ENCODE measurements at places on chromosomes 3 and 15.

- no peak for DNase-seq
Observed at GRCh38 chr15:84946772-84947489, 34.7 kb upstream of the PDE8A start.

DNA sequence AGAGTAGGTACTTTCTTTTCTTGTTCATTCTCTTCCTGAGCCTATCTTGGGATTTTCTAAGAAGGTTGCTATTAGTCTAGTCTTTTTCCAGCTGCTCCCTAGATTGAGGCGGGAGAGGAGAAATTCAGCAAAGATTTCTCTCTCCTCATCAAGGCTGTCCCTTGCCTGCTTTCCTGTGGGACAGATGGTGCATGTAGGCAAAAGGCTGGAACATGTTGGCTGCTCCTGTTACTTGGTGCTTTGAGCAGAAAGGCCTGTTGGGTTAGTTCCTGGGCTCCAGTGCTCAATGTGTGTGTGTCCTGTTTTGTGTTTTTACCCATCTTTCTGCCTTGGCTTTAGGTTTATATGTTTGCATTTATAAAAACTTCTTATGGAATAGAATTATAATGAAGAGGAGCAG is 9.1 kb upstream of the SNRPN start:
- no peak for DNase-seq

DNA sequence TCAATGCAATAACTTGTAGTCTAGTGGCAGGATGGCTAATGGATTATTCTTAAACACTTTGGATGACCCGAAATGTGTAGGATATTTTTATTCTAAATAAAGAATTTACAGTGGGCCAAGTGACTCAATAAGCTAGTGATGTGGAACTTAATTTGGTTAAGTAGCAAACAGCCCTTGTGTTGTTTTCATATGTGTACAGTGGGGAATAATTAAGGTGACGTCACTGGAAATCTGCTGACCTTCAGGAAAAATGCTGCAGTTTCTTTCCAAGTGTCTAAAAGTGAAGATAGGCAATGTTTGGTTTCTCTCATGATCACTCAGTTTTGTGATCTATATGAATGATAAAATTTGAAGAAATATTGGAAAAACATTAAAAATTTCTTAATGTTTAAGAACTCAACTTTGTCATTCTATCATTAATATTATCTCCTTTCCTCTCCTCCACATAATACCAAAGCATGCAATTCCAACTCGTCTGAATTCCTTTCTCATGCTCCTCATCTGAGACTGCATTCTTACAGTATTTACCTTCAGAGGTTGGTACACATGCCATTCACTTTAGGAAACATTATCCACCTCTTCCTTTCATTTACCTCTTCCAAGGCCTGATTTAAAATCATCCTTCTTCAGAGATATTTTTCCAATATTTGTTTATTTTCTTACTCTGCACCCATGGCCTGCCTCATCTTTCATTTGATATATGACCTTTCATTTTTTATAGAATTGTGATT is 414.6 kb upstream of the ARPP21 start:
- DNase-seq, result no peak

DNA sequence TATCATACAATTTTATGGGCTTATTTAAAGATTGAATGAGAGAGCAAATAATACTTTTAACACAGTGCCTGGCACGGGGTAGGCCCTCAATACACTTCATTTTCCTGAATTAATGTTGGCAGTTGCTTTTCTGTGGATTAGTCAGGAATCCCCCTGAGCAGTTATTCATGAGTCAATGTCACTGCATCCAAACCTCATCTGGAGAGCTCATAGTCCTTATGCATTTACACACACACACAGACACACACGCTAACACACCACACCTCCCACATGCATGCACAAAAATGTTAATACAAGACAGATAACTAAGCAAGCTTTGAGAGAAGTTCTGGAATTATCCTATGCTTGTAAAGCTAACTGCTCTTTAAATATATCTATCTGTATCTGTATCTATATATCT is 34.0 kb upstream of the TNFAIP8L3 start:
- DNase-seq, result no peak

- no peak for DNase-seq
Observed at GRCh38 chr15:78065973-78066946, 11.3 kb downstream of the TBC1D2B start.

- DNase-seq, result no peak
Observed at GRCh38 chr15:45921376-45921775, 286.5 kb downstream of the SQOR start.

GRCh38 chr3:12980596-12981290 is 92.5 kb downstream of the IQSEC1 start:
- no peak for DNase-seq

DNA sequence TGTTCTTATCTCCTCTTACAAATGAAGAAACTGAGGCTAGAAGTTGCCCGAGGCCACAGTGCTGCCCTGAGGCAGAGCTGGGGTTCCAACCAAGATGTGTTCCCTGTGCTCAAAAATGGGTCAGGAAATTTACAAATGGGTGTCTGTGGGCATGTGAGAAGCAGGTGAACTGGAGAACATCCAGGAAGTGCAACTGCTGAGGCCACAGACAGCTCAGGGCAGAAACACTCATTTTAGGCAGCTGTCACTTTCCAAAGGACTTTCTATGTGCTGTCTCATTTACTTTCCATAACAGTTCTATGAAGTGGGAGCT is 47.2 kb upstream of the ATP2B2 start:
- no peak for DNase-seq

- DNase-seq, result no peak
Observed at GRCh38 chr3:111595232-111595631, at the start of gene ZBED2. Gene ZBED2 (minus strand): TSS chr3:111595346. CDS start chr3:111594201, 1,145 bp downstream.

DNA sequence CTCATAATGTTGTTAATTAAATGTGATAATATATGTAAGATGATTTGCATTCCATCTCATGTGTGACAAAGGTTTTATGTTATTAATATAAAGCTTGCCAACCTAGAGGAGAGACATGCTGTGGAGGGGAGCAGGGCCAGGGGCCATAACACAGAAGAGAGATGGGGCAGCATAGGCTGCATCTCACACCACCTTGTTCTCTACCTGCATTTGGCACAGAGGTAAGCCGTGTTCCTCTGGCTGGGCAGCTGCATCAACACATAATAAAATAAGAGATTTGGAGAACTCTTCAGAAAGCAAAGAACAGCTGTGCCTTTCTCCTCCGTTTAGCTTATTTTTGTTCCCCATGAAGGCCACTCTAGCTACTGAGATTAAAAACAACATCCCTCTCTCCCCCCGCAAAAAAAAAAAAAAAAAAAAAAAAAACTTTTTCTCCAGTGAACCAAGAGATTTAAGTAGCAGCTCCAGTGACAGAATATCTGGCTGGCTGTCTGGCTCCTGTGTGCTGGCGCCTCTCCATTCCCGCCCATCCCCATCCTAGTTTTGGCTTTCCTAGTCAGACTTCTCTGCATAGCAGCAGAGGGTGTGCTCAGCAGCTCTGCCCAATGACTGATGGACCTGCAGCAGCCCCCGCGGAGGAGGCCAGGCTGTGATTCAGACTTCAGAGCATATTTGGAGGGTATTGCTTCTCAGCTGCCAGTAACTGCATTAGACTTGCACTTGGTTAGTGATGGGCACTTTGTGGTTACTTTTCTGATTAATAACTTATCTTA is 52.2 kb upstream of the STXBP5L start:
- no peak for DNase-seq

DNA sequence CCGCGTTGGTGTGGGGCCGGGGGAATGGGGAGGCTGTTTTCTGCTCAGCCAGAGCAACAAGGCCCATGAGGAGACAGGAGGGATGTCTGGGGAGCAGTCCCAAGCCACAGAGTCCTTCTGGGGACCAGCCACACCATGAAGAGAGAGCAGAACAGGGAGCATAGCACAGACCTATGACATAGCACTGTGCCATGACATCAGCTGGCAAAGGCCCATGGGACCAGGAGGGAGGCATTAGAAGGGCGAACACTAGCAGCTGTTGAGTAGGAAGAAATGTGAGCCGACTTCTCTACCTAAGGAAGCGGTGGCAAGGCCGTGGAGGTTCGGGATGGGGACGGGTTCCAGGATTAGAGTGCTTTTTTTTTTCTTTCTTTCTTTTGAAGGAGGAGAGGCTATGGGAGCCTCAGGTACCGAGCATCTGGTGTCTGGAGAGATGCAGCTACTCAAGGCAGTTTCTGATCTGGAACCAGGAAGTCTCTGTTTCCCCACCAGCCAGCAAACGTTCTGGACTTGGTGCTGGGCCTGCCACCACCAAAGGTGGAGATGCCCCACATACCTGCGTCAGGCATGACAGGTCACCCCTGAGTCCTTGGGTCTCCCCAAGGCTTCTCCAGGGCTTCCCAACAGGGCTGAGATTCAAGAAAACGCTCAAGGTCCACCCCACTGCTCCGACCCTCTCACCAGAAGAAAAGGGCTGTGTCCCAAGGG is 77.3 kb upstream of the CGNL1 start:
- no peak for DNase-seq

DNA sequence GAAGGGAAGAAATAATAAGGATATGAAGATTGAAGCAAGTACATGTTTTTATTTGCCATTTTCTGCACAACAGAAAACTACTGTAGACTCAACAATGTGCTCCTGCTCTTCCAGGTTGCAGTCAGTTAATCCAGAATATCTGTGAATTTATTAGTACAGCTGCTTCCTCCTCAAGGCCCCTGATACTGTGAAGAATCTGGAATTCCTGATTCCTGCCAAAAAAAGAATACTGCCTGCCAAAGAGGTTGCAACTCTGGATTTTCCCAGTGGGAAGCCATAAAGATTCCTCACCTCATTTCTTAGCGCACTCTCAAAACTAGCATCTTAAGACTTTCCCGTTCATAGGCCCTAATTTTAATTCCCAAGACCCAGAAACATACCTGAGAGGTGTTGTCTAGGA is 33.6 kb upstream of the LRRC3B start:
- no peak for DNase-seq

- DNase-seq, result no peak
Observed at GRCh38 chr15:32104061-32104995, 74.0 kb downstream of the CHRNA7 start.

DNA sequence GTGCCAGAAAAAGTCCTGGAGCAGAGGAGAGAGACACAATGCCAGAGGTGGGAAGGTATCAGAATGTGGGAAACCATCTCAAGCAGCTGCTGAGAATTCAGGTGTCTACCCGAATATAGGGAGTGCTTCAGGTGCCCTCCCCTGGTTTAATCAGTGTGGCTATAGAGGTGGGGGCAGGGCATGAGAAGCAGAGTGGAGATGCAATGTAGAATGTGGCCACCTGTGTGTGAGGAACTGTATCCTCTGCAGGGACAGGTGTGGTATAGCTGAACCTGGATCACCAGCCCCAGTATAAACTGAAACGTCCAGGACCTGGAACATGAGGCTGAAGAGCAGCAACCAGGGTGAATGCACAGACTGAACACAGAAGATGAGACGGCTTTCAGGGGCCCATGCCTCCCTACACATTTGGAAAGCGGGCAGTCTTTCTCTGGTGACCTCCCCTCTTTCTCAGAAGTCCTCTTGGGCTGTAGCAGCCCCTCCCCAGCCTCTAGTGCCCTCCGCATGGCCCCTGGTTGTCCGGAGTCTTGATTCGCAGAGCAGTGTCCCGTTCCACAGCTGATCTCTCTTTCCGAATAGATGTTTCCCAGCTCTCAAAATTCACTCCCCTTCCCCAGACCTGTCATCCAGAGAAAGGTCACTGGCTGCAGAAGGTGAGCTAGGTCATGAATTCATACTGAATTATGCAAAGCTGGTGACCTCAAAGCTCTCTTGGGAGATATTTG is 103.1 kb downstream of the ABHD5 start:
- DNase-seq, result no peak

DNA sequence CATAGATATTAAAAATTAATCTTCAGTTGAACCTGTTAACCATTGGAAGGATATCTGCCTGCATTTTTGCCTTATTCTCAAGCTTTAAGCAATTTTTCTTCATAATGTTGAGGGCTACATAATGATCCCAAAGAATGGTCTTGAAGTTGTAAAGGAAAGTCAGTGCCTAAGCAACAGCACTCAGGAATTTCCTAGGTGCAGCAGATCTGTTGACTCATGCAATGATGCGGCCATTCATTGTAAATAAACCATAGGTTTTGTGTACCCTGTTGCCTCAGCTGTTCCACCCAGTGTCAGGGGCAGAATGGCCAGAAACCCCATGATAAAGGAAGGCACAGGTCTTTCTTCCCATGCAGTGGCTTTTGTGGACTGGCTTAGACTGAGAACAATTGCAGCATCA is 78.4 kb upstream of the TRIM42 start:
- no peak for DNase-seq

- DNase-seq, result no peak
Observed at GRCh38 chr15:49747340-49747739, 126.5 kb downstream of the DTWD1 start.

- DNase-seq, result no peak
Observed at GRCh38 chr3:13332158-13332557, 88.0 kb downstream of the NUP210 start.

DNA sequence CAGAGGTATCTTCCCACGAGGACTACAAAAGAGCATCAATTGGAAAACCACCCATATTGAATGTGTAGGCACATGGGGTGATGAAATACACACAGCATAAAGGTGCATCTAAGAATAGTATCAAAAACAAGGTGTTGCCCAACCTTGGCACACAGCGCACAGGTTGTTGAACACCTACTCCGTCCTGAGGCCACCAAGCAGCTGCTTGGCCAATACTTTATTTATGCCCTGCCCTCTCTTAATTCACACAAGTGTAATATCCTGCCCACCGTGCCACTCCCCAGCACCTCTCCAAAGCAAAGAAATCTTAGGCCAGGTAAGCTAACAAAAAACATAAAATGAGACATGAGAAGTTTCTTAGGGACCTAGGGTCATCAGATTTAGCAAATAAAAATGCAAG is 31.2 kb downstream of the WWTR1 start:
- DNase-seq, result no peak

DNA sequence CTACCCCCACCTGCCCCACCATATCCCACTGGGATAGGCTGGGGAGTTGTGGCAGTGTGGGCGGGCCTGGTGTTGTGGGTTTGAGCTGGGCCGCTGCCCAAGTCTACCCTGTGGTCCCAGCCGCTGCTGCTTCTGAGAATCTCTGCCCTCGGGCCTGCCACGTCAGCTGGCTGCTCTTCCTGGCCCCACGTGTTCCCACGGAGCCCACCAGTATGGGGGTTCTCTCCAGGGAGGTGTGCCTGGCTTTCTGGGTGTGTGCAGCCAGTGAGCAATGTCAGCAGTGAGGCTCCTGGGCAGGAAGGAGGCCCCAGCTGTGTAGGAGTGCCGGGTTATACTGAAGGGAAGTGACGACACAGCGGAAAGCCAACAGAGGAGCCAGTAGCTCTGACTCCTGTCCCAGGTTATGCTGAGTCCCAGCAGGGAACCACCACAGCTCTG is 10.5 kb downstream of the GNAI2 start:
- peak; percentile 63 for DNase-seq

GRCh38 chr3:113783463-113783862 is 36.6 kb downstream of the ATP6V1A start:
- DNase-seq, result no peak

DNA sequence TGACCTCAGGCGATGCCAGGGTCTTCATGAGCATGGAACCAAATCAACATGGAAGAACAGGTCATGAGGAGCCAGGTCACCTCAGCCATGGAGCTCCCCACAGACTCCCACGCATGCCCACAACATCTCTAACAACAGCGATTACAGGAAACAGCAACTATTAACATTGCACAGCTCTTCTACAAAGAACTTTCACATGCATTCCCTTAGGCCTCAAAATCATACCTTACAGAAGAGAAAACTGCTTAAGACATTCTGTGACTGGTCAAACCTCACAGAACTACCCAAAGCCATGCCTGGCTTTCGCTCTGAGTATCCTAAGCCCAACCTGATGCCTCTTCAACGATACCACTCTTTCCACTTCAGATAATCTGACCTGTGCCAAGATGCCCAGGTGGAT is 117.8 kb downstream of the OXNAD1 start:
- DNase-seq, result no peak

Measured in stimulated activated CD8-positive, alpha-beta memory T cell treated with anti-CD3 and anti-CD28 coated beads, Interleukin-4, amount 100 ng/mL, for 1 hour (primary cell).